ENCODE measurements at places on chromosomes 4 and X.

DNA sequence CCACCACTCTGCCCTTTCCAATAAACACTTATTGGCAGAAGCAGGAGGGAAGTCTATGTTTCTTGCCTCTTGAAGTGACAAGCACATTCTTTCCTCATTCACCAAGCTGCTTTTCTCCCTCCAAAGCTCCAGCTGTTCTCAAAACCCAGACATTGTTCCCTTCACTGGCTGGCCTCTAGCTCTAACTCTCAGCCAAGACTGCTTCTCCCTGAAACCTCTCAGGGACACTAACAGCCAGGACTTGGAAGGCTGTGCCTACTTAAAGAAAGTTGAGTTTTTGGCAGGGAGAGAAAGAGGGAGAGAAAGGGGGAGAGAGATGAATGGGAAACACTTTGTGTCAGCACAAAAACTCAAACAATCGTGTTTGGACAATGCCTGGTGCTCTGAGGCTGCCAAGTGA lies 99.5 kb downstream of the COX18 start:
- DNase-seq = no peak

DNA sequence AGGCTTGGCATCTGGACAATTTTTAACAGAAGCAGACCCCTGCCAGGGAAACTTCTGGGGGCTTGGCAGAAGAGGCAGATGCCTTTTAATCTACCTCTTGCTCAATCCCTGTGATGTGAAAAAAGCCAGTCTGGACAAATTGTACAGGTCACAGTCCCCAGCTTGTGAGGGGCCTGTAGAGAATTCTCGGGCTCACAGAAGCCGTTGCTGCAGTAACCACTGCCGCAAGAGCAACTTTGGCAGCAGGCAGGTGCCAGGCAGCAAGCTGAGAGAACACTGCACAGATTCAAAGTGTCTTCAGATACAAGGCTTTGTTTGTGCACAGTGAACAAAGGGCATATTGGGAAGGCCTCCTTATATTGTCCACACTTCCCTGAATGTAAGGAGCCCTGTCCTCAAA lies 11.7 kb downstream of the GPKOW start:
- DNase-seq = no peak

DNA sequence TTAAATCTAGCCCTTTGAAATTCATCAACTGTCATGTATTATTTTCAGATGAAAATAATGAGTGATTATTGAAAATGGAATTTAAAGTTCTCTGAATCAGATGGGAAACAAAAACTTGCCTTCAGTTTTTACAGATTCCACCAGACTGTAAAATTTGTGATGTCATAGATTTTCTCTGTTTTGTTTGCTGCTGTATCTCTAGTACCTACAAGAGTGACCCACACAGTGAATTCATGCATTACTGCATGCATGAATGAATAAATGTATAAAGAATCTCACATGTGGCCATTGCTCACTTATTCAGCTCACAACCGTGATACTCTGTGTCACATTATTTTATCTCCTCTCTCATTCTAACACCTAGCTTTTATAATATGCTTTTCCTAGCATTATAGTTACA lies 532.2 kb upstream of the AGA start:
- no peak for DNase-seq

- no peak for DNase-seq
These were observed 8.2 kb downstream of the RTL3 start for GRCh38 chrX:78650906-78651437.

- no peak for DNase-seq
These were observed 46.7 kb downstream of the PTCHD1 start for GRCh38 chrX:23381099-23382087.

Measured in brain pericyte (primary cell).